Stimulated activated CD4-positive, alpha-beta T cell treated with anti-CD3 and anti-CD28 coated beads, Interleukin-2, amount 100 ng/mL, for 24 hours (primary cell): ENCODE measurements at places on chromosomes 3 and 15.

GRCh38 chr3:128851601-128852000, 27.8 kb upstream of the ACAD9 start:
- DNase-seq: no peak

- DNase-seq: no peak
Observed at GRCh38 chr3:35921718-35922117, 282.4 kb downstream of the ARPP21 start.

GRCh38 chr3:140972833-140973232, 31.2 kb downstream of the SLC25A36 start:
- no peak for DNase-seq

- no peak for DNase-seq
Observed at GRCh38 chr15:78999636-79000035, 54.8 kb upstream of the CTSH start.

DNA sequence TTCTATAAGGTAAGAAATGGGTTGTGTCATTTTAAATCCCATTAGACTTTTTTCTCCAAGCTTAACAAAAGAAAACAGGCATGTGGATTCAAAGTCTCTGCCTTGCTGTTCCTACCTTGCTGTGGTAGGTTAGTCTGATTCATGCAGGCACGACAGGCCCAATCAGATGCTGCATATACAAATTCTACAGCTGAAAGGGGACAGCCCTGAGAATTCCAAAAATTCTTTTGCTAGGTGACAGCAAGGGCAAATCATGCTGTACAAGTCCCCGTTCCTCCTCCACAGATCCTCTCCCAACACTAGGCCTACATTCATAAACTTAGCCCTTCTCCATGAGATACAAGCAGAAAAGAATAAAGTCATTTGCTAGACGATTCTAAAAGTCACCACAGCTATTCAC, 161.2 kb upstream of the THBS1 start:
- no peak for DNase-seq

GRCh38 chr15:99951511-99951910, 218.3 kb upstream of the LYSMD4 start:
- no peak for DNase-seq

- DNase-seq: no peak
Observed at GRCh38 chr3:138199851-138200250, 12.8 kb downstream of the ARMC8 start.

GRCh38 chr3:63563572-63563971, 88.9 kb upstream of the SNTN start:
- no peak for DNase-seq

DNA sequence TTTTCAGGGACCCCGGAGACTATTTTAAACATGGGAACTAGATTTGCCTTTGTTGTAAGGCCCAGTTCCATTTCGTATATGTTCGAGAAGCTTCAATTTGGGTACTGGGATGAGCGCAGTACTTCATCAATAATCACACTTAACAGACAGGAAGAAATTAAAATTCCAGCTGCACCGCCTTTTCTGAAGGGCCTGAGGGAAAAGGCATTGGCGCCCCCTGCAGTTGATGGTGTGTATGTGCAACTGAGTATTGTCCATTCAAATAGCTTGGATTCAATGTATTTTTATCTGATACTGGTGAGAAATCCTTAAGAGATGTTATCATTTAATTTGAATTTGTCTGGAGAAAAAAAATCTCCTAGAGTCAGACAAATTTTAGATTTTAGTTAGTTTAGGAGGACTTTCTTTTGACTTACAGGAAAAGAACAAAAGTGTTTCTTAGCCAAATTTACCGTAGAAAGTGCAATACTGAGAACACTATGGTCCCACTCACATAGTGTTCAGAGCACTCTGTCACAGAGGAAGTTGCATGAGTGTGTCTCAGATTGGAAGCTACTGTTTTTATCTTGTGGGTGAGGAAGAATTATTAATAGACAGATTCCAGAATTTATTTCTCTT, 5.4 kb upstream of the ALDH1A2 start:
- DNase-seq: peak; percentile 44

GRCh38 chr3:139468399-139468798, 7.9 kb downstream of the RBP2 start:
- no peak for DNase-seq

DNA sequence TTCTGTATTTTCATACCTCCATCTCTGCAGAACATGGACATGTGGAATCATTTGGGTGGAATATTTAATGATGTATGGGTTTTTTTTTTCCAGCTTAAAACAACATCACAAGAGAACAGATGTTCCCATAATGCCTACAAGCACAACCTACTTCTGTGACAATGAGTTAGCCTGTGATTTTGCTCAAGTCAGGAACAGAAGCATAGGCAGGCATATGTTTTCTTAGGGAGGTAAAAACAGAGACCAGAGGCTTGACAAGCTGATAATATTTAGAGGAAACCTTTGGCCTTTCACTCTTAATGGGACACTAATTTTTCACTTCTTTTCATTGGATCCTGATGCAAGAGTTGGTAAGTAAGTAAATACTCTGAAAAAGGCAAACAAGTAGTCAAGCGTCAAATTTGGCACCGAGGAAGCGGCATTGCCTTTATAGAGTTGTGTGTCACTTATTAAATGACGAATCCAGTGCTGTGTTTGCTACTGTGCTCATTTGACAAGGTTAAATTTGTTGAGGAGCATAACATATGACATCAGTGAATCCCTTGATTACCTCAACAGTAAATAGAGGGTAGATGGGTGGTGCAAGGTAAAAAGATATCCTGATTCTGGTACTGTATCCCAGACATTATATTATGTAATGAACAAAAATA, 66.7 kb upstream of the RBMS3 start:
- DNase-seq: no peak
